Lung (tissue), 17 donors: ENCODE measurements at places on chromosomes 2 and 18. TPM values are rescaled to one million over a fixed set of nuclear protein-coding genes. Genes with fewer than 3 reads are reported as not detected.
A peak's percentile ranks its signal among the peaks of the same experiment; 100 is the strongest.

- H3K27me3 ChIP-seq, result no peaks in the 10 kb centered on the region
- H3K27ac ChIP-seq, result no peak overlapping the region
- no peak overlapping the region for H3K4me3 ChIP-seq
- no peaks in the 10 kb centered on the region for H3K36me3 ChIP-seq
- H3K4me1 ChIP-seq, result no peaks in the 10 kb centered on the region
Measured at GRCh38 chr18:75879196-75879595, 451.7 kb upstream of the SMIM21 start.

DNA sequence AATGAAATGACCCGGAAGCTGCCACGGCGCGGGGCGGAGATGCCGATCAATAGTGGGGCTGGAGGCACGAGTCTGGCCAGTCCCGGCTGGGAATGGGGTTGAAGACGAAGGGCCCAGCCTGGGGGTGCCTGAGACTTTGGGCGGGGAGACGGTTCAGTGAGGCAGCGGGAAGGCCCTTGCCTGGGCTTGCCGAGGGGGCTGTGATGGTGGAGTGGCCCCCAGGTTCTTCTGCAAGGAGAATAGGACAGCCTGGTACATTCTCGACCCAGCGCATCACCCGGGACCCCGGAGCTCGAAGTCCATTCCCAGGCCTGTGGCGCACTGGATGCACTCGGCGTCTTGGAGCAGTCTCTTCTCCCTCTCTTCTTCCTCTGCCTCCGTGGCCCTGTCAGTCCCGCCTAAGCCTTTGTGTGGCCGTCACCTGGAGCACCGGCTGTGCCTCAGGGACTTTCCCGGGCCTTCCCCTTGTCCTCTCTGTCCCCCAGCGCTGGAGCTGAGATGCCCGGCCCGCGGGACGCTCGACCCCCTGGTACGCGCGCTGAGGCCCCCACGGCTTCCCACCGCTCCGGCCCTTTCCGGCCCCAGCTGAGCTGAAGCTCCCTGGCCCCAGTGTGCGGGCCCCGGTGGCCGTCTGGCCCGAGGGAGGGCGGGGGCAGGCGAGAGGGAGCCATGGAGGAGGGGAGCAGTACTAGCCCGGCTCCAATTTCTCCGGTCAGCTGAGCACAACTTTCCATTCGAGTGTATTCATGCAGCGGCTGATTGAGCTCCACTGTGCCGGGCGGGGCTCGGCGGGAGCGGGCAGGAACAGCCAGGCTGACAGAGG is 8.0 kb downstream of the SIX3 start:
- H3K4me3 ChIP-seq, result no peak overlapping the region
- peak; percentile 69 for DNase-seq
- H3K27me3 ChIP-seq, result peaks cover 96% of the 10 kb centered on the region

GRCh38 chr2:1591978-1592907 is 152.1 kb downstream of the PXDN start:
- H3K27me3 ChIP-seq, result no peaks in the 10 kb centered on the region
- peak; percentile 95 for DNase-seq
- peaks cover 12% of the 10 kb centered on the region for H3K4me1 ChIP-seq
- H3K4me3 ChIP-seq, result no peak overlapping the region

- H3K27ac ChIP-seq, result peak within 1 kb of the TSS; percentile 95
- peak within 1 kb of the TSS; percentile 81 for H3K4me3 ChIP-seq
- no peaks in the 10 kb centered on the region for H3K36me3 ChIP-seq
- DNase-seq, result peak; percentile 90
Measured at GRCh38 chr2:24123195-24123921, at the start of the genes FAM228B and PFN4. Gene FAM228B (plus strand): TSS chr2:24123469. CDS start chr2:24124362, 893 bp downstream. Gene PFN4 (minus strand): TSS chr2:24123334. CDS start chr2:24122535, 799 bp downstream.

- H3K36me3 ChIP-seq, result no peaks in the 10 kb centered on the region
- no peak overlapping the region for H3K4me3 ChIP-seq
- H3K4me1 ChIP-seq, result peaks cover 10% of the 10 kb centered on the region
- no peak for DNase-seq
Measured at GRCh38 chr2:143144813-143145455, 15.7 kb downstream of the ARHGAP15 start.

DNA sequence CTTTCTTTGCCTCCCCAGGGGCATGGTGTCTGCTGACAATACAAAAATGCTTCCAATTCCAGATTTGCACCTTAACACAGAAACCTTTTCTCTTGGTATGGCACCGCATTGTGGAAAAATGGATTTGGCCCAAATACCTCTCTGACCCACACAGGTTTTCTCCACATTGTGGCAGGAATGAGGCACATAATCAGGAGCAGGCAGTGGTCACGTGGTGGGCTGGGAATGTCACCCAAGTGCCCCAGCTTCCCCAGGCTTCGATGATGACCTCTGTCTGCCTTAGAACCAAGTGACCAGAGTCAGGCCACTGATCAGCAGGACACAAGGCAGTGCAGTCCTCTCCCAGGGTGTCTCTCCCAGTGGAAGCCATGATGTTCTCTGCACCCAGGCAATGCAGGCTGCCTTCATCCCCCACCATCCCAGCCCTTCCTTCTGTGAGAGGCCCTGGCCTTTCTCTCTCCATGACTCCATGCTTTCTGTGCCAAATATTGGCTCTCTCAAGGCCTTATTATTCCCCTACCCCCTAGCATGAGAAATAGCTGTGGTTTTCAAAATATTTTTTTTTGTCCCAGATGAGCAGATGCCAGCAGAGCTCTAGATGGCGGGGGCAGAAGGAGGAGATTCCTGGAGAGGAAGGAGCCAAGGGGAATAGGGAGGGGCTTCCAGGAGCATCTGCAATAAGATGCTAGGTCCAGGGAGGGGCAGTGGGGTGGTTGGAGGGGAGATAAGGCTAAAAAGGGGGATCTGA is 198.9 kb downstream of the ACKR3 start:
- H3K27ac ChIP-seq, result no peak overlapping the region
- H3K27me3 ChIP-seq, result no peaks in the 10 kb centered on the region
- H3K4me1 ChIP-seq, result no peaks in the 10 kb centered on the region
- DNase-seq, result no peak
- no peak overlapping the region for H3K4me3 ChIP-seq
- H3K36me3 ChIP-seq, result no peaks in the 10 kb centered on the region

- peaks cover 6% of the 10 kb centered on the region for H3K36me3 ChIP-seq
- H3K4me3 ChIP-seq, result peak overlapping the region; percentile 63
- H3K27ac ChIP-seq, result no peak overlapping the region
- no peaks in the 10 kb centered on the region for H3K27me3 ChIP-seq
- H3K4me1 ChIP-seq, result peaks cover 11% of the 10 kb centered on the region
- DNase-seq, result peak; percentile 93
Measured at GRCh38 chr18:658001-658946, 821 bp downstream of the TYMS start.

Gene GPR75
- 2.8 TPM for total RNA-seq

Gene RNF152
- 55.6 TPM for total RNA-seq

Gene ATP6V1C2
- 0.55 TPM for total RNA-seq
